Neural crest cell (in vitro differentiated cells): ENCODE measurements at places on chromosomes 4 and X. TPM values are rescaled to one million over a fixed set of nuclear protein-coding genes. Genes with fewer than 3 reads are reported as not detected.

Gene PPBP
- not detected in 2 replicates for total RNA-seq

DNA sequence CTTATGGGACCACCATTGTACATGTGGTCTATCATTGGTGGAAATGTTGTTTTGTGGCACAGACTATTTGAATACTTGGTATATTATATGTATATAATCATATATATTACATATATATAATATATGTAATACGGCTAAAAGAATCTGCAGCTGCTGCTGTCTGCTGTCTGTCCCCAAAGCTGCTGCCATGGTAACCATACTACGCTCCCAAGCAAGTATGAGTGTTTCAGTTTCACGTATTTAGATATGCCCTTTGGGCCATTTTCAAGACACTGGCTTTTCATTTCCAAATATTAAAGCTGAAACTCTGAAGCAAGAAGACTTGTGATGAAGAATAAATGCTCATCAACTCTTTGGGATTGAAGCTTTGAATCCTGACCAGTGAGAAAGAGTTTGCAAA, 42.0 kb upstream of the ARSJ start:
- DNase-seq: no peak

- DNase-seq: no peak
These were observed 477 bp downstream of the KLHL13 start for GRCh38 chrX:118115953-118116712.

DNA sequence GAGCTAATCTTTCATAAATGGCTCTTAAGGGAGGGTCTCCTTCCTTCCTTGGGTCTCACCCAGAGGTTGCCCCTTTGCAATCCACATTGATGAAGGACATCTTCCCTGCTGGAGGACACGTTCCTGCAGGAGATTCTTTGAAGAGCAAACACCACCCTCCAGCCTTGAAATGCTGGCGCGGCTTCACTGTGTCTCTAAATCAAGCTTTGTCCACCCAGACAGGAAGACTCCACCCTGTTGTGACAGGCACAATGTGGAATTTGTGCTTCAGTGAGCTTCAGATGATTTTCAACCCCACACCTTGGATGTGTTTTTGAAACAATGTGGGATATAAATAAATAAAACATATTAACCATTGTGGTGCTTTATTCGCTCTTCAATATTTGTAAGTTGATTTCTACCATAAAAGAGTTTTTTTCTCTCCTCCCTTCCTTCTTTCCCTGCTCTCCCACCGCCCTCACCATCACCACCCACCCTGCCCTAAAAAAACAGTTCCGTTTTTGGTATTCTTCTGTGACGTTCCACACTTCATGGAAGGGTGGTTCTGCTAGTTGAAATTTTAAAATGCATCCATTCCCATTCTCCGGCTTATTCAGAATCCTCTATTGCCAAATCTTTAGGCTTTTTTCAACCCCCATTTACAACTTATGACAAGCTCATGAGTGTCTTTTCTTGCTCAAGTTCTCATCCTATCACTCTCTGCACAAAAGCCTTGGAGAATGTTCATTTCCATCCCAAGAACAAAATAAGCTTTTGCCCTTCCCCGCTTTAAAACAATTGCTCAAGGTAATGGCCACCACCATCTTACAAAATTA, 264.3 kb downstream of the RAPGEF2 start:
- no peak for DNase-seq

- no peak for DNase-seq
These were observed 46.9 kb downstream of the MTM1 start for GRCh38 chrX:150615356-150615755.
